NCI-H2171 treated with DMSO at 0.1 percent for 48 hours (cell line): ENCODE measurements at places on chromosomes 5 and 9.
A peak's percentile ranks its signal among the peaks of the same experiment; 100 is the strongest.

GRCh38 chr9:81879501-81879916 lies 48.7 kb upstream of the SPATA31D4 start:
- no peak for DNase-seq

GRCh38 chr5:115850744-115851416 lies 9.1 kb downstream of the AP3S1 start:
- no peak for DNase-seq

- DNase-seq, result no peak
These were observed 216.2 kb downstream of the TRIO start for GRCh38 chr5:14359069-14360043.

DNA sequence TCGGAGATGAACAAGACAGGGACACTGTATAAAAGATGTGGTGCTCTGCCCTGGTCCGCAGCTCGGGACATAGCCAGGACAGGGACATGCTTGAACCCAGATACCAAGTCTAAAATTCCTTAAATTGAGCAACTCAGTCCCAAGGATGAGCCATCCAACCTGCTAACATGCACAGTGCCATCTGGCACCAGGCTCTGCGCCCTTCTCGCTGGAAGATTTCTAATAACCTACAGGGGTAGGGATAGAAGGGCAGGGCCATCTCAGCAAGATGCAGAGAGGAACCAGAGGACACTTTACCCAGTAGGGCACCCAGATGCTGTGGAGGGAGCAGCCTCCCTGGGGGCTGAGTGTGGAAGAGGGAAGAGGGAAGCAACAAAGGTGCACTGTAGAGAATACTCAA lies 60.1 kb downstream of the SEMA4D start:
- no peak for DNase-seq

DNA sequence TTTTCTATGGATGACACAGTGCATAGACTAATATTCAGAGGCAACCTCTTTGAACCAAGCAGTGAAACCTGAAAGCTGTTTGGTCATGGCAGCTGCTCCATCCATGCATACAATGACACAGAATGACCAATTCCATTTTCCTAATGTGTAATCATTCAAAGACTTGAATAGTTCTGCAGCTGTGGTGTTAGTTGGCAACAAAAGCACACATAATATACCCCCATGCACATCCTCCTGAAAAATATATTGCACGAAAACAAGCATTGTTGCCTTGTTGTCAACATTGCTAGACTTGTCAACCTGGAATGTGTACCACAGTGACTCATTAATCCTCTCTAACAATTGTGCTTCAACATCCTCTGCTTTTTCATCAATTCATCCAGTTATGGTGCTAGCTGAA lies 71.0 kb upstream of the SEMA6A start:
- DNase-seq, result no peak

DNA sequence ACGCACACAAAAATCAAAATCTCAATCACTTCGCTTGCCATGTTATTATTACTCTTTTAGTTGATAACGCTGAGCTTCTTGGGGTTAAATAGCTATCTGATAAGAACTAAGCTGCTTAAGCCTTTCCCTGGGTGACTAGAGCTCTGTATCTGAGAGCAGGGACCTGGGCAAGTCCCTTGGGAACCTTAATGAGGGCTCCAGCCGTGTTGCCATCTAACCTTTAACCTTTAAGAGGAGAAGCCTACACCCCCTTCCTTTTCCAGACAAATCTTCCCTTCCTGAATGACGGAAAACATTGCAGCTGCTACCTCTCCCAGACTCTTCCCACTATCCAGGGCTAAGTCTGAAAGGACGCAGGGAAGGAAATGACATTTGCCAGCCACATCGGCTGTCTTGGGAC lies 216.5 kb upstream of the RAI14 start:
- DNase-seq, result no peak

DNA sequence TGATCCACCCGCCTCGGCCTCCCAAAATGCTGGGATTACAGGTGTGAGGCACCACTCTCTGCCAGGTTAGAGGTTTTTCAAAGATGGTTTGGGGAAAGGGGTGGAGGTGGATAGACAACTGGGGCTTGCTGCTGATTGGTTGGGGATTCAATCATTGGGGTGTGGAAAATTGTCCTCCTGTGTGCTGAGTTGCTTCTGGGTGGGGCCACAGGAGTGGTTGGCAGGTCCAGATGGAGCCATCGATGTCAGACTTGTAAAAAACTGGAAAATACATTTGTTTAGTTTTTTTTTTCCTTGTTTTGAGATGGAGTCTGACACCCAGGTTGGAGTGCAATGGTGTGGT lies 61.9 kb upstream of the CLINT1 start:
- DNase-seq, result no peak

GRCh38 chr9:129626625-129627284 lies 792 bp downstream of the NTMT1 start:
- no peak for DNase-seq

- no peak for DNase-seq
These were observed 147.4 kb downstream of the INSYN2B start for GRCh38 chr5:169832845-169833244.

GRCh38 chr5:6720561-6720921 lies 7.3 kb downstream of the TENT4A start:
- DNase-seq, result no peak

DNA sequence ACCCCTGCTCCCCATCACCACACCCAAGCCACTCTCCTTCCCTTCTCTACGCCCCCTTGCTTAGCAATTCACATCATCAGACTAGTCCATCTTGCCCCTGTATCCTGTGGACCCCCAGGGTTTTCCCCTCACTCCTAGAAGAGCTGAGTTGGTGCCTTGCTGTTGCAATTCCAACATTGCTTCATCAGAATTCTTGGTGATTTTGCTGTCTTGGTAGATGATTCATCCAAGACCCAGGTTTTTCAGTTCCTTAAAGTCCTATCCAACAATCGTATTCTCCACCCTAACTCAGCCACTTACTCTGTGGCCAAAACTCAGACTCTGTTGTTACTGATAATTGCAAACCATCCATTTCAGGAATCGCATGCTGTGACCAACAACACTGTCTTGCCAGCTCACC lies 21.4 kb upstream of the CCNJL start:
- DNase-seq, result no peak

DNA sequence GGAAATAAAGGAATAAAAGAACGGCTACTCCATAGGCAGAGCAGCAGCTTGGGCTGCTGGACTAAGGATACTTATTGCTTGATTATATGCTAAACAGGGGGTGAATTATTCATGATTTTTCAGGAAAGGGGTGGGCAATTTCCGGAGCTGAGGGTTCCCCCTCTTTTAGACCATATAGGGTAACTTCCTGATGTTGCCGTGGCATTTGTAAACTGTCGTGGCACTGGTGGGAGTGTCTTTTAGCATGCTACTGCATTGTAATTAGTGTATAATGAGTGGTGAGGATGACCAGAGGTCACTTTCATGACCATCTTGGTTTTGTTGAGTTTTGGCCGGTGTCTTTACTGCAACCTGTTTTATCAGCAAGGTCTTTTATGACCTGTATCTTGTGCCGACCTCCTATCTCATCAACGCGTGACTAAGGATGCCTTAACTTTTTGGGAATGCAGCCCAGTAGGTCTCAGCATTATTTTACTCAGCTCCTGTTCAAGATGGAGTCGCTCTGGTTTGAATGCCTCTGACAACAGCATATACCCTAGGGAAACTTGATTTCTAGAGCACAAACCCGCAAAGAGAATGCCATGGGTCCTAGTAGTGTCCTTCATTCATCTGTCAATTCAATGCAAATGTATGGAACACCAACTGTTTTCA lies 47.8 kb upstream of the PWWP2A start:
- no peak for DNase-seq

DNA sequence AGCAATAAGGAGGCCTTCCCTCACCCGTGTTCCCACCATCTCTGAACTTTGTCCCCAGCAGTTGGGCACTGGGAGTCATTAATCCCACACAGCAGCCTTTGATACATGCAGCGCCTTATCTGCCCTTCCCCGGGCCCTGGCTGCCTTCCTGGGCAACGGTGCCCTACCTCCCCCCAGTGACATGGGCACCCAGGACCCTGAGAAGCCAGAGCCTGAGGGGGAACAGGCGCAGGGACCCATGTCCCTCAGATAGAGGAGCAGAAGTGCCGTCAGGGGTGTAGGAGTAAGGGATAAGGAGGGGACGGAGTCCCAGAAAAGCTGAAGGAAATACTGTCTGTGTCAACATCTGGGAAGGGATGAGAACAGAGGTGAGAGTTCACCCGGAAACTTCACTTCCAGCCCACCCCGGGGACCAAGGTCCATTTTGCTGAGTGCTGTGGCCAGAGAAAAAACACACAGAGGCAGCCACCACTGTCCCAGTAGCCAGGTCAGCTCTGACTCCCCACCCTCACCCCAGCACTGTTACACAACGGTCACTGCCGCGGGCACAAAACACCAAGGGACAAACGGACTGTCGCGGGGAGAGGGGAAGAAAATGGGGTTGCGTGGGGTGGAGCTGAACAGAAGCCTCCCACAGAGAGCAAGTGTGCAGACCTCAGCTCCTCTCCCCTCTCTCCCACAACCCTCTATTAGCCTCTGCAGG lies 3.8 kb downstream of the PCDH1 start:
- DNase-seq, result no peak

- no peak for DNase-seq
These were observed 97.2 kb upstream of the ANKH start for GRCh38 chr5:14968796-14969195.

GRCh38 chr9:88658311-88658822 lies 123.4 kb downstream of the NXNL2 start:
- peak; percentile 33 for DNase-seq

- no peak for DNase-seq
These were observed 3.2 kb upstream of the ANXA1 start for GRCh38 chr9:73148447-73148937.

DNA sequence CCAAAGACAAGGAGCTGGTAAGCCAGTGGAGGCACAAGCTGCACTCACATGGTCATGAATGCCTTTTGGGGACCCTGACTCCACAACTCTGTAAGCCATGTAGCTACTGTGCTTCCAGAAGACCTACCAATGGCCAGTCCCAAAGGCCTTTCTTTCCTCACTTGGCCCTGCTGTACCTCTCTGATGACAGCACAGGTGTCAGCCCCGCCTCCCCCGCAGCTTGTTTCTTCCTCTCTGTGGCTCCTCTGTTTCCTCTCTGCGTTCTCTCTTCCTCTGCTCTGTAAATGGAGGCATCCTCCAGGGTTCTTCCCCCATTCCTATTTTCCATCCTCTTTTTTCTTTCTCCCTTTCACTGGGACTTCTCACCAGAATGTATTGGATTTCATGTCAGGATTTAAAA lies 26.7 kb downstream of the SH3TC2 start:
- DNase-seq, result no peak

DNA sequence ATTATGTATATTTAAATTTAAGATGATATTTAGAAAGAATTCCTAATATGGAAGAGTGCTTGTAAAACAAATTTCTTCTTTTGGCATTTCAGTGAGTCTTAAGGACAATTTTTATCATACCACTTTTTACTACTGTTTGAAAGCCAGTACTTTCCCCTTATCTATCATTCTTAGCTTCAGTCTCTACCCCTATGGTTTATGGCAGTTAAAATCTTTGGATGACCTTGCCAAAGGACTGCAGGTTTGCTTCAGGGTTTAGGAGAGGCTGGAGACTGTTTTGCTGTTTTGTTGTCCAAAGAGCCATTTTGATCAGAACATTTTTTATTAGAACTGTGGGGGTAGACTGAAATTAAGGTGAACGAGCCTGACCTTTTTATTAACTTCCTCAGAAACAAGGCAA lies 30.8 kb downstream of the SLC38A9 start:
- no peak for DNase-seq

DNA sequence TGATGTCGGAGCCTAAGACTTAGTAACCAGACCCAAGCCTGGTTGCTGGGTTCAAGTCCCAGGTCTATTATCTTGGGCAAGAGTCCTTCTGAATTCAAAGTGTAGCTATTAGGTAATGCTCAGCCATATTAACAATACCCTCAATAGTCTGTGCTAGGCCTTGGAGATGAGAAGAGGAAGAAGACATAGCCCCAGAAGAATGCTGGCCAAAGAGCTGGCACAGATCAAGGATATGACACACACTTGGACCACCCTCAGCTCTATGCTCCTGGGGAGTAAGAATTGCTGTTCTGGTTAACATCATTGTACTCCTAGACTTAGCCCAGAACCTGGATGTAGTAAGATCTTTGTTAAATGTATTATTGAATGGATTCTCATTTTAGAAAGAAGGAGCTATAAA lies 426.7 kb downstream of the CDK5RAP2 start:
- DNase-seq, result no peak

DNA sequence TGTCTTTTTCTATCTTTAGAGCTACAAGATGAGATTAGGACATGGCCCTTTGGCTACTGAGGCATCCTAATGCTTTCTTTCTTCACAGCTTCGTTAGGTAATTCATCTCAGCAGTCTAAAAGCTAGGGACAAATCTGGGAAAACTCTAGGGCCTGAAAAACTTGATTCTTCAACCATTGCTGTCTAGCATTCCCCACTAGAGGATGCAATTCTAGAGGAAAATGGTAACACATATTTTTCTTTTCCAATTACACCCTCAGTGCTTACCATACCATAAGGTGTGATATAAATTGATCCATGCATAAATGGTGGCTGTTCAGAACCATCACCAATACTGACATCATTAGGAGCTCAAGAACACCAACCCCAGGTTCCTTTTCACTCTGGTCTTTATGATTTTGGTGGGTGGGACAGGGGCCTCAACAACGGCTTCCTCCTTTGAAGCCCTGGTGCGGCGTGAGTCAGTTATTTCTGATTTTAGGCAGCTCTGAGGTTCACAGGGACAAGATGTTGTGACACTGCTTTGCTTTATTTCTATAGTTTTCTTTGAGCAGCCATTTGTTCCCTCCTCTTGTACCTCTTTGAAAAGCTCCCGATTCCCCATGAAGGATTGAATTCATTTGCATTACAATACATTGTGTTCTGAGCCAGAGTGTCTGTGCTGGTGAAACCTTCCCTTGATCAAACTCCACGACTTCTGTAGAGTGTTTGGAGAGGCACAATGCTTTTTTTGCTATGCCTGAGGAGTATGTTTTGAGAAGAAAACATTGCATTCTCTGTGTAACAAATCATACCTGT lies 526.0 kb upstream of the TRPC7 start:
- DNase-seq, result no peak

DNA sequence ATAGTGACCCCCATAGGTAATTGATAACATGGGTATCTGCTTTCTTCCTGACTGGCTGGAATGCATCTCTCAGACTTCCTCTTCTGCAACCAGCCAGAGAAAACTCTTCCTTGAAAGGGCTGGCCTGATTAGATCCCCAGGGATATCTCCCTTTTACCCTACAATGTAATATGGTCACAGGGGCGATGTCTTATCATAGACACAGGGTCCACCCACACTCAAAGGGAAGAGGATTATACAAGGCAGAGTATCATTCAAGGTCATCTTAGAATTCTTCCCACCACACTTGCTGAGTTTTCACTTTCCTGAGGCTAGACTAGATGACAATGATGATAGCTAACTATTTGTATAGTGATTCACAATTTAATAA lies 33.2 kb downstream of the TTLL11 start:
- DNase-seq, result no peak

DNA sequence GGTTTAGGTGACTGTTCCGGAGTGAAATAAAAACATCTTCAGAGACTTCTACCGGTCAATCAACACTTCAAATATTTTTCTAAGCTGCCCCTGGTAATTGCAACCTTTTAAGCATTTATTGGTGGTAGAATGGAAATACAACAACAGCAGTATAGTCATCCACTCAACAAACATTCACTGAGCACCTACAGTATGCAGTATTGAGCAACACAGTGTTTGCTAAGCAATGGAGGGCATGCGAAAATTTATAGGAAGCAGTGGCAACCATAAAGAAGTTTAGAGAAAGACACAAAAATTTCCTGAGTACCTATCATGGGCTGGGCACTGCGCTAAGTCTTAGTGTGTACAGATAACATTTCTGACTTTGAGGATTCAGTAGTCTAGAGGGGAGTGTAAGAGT lies 12.0 kb upstream of the SSBP2 start:
- no peak for DNase-seq

GRCh38 chr5:138515556-138516245 lies 27.3 kb downstream of the ETF1 start:
- DNase-seq, result no peak
